ENCODE measurements at places on chromosomes 4 and X. TPM values are rescaled to one million over a fixed set of nuclear protein-coding genes. Genes with fewer than 3 reads are reported as not detected.

GRCh38 chr4:126446917-126447316 is 1132.2 kb downstream of the FAT4 start:
- DNase-seq = no peak

DNA sequence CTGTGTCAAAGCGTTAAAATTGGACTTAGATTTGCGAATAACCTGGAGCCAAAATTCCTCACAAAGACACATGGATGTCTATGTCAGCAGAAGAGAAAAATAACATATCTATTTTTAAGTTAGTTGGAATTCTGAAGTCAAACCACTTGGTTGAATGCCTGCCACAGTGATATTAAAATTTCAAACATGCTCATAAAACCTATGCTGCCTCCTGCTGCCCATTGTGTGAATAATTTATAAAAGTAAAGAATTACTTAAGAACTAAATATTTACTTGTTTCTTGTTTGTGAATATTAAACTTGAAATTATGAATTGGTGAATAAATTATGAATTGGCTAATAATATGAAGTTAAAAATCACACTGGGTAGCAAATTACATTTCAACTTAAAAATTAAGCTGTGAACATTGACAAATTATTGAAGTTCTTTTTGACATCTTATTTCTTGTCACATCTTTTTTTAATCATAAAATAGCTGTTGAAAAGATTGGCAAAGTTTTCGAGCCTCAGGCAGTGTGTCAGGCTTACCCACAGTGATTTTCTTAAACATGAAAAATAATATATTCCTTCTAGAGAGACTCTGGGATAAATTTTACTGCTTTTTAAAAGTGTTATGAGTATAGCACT is 35.4 kb downstream of the FABP2 start:
- DNase-seq = no peak

DNA sequence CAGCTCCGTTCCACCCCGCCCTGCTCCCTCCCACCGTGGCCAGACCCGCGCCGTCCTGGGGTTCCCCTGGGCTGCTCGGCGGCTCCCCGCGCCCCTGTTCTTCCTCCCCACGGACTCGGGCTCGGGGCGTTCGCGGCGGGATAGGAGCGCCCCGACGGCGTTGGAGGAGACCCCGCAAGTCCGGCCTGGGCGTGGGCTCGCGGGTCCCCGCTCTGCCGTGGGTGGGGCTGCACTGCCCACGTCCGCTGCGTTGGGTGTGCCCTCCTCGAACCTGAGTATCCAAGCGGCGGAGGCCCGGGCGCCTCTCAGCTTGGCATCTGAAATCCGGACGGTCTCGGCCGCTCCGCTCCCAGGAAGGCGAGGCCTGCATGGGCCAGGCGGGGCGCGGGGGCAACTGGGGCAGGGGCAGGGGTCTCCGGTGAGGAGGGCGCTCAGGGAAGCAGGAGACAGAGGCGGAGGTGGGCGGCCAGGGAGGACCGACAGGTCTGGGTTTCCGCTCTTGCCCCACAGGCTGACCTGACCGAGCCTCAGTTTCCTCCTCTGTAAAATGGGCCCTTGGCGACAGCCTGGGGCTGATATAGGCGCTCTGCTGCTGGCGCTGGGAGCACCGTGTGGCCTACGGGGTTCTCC is 12.0 kb upstream of the NAT8L start:
- DNase-seq = no peak

- no peak for DNase-seq
Observed at GRCh38 chr4:85686398-85686797, 211.4 kb downstream of the ARHGAP24 start.

GRCh38 chr4:138951764-138952163 is 63.8 kb upstream of the NOCT start:
- DNase-seq = no peak

Gene FOXP3
- total RNA-seq = 0.54 TPM

Gene FAT1
- 76.6 TPM for total RNA-seq

All from upper lobe of left lung (tissue), 6 donors.